ENCODE measurements at places on chromosomes 1 and 21.

DNA sequence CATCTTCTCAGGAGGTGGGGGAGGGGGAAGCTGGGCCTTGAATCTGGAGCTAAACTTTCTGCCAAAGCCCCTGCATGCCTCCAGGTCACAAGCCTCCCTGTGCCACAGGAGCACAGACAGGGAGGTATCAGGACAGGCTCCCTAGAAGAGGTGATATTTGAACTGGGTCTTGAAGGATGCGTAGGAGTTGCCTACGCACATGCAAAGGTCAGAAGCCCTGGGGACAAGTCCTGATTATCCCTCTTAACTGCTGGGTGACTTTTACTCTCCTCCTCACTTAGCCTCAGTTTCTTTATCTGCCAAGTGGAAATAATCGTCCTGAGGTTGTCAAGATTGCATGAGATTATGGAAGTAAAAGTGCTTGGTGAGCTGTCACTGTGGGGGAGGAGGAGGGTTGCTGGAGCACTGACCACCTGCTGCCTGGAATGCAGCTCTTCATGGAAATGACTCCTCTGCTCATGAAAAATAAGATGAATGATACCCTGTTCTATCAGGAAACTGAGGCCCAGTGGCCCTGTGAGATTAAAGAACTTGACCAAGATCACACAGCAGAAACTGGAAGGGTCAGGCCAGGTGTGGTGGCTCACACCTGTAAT, 50.6 kb upstream of the LAPTM5 start:
- DNase-seq, result no peak

DNA sequence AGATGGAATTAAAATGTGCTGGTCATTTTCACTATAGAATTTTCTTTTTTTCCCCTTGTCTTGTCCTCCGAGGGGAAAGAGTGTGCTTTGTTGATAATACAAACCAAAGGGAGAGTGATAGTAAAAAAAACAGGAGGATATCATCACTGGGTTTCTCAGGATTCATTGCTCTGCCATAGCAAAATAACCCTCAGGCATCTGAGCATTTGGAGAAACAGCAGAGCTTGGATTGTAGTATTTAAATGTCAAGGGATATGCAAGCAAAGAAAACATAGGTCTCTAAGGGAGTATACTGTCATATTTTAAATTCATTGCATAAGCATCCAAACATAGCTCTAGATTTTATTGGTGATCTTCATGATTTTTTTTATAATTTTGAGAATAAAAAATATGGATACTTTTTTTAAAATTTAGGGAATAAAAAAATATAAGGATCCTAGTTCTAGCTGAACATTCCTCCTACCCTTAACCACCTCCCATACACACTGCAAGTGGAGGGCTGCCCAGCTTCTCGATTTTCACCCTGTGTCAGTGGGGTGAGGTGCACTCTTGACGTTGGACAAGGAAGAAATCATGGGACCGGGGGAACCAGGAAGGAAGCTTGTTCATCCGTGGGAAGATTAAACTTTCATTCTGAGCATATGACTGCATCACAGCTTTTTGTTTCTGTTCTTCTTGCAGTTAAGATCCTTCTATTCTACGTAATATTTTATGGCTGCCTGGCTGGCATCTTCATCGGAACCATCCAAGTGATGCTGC, 4.4 kb downstream of the ATP1B1 start:
- DNase-seq, result no peak

DNA sequence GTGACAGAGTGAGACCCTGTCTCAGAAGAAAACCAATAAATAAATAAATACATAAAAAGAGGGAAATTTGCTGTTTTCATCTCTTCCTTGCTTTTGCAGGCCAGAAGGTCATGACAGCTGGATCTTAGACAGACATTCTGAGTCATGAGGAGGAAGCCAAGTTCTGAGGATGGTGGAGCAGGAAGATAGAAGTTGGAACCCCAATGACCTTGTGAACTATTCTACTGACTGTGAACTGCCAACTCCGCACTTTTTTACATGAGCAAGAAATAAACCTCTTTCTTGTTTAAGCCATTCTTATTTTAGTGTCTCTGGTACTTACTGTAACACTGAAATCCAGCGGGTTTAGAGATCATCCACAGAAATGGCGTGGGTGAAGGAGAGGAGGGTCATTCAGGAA, 8.5 kb downstream of the CD84 start:
- DNase-seq, result no peak

- peak; percentile 27 for DNase-seq
These were observed 254.9 kb downstream of the RHOU start for GRCh38 chr1:228989992-228990827.

DNA sequence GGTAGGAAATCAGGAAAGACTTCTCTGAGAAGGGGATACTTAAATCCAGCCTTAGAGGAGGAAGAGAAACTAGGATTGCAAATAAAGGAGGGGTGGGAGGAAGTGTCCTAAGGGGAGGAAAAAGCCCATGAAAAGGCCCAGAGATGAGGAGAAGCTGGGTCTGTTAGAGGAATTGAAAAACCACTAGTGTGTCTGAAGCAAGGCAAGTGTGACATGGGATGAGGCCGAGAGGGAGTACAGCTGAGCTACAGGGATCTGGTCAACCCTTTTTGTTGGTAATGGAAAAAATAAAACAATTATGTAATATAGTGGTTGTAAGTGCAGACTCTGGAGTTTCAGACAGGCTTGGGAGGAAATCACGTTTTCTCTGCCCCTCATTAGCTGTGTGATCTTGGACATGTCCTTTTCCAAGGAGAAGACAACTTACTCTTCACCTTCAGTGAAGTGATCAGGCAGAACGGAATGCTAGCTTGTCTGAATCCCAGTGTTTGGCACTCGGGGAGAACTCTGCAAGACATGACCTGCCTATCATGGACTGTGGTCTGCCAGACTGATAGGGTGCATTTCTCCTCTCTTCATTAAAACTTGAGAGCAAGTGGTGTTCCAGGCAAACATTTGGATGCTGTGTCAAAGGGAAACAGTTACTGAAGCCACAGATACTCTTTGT, 7.4 kb upstream of the S100A10 start:
- DNase-seq, result no peak

DNA sequence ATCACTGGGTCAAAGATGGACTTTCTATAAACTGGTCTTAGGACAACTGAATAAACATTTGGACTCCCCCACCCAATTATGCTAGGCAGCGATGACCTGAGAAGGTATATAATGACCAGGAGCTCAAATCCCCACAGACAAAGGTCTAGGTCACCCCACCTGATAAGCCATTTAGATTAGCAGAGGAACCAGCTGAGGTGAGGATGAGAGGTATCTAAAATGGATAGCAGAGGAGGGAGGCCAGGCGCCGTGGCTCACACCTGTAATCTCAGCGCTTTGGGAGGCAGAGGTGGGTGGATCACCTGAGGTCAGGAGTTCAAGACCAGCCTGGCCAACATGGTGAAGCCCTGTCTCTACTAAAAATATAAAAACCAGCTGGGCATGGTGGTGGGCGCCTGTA, 33.7 kb downstream of the PABPC4 start:
- DNase-seq, result no peak

DNA sequence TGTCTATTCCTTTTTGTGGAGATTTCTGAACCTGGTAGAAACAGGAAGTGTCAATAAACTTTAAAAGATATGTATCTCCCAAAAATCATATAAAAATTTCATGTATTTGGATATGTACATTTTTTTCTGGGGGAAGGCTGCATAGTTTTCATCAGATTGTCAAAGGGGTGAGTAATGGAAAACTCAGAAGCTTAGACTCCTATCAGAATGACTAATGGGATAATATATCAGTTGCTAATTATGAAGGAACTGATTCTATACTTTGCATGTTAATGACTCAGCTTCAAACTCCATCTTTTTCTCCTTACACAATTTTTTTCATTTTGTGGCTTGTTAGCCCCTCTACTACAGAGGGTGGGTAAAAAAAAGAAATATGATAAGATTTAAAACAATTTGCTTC, 55.9 kb downstream of the GON4L start:
- no peak for DNase-seq

DNA sequence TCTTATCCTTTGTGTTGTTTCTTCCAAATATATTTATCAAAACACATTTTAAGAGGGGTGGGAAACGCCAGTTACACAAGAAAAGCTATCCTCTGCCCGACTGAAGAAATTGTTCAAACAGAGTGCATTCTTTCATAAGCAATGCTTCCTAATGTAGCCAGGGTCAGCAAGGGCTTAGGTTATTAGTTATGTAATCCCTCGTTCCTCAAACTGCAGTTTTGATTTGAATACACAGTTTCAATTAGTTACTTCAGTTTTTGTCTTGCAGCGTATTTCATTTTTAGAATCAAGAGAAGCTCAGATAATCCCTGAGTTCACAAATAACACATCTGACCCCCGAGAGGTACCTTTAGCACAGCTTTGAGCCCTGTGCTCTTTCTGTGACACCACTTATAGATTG, 141.7 kb upstream of the NRIP1 start:
- no peak for DNase-seq

DNA sequence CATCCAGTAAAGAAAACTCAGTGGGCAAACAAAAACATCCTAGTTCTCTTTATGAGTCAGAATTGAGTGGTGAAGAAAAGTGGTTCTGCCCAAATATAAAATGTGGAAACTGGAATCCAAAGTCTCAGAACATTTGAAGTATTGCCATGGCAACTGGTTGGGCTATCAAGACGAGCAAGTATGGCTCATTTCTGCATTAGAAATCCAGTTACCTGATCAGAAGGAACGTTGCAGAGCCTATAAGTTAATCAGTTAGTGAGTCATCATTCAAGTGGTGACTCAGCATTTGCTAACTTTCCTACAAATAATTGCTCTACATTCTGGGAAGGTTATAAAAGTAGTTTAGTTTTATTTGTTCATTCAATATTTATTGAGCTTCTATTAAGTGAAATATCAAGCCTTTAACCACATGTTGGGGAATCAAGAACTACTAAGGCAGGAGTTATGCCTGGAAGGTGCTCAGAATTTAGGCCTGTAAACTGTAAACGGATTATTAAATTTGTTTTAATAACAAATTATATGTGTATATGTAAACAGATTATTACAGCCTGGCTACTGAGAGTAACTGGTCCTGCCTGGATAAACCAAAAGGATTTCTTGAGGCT, 104.3 kb downstream of the PAPPA2 start:
- no peak for DNase-seq

DNA sequence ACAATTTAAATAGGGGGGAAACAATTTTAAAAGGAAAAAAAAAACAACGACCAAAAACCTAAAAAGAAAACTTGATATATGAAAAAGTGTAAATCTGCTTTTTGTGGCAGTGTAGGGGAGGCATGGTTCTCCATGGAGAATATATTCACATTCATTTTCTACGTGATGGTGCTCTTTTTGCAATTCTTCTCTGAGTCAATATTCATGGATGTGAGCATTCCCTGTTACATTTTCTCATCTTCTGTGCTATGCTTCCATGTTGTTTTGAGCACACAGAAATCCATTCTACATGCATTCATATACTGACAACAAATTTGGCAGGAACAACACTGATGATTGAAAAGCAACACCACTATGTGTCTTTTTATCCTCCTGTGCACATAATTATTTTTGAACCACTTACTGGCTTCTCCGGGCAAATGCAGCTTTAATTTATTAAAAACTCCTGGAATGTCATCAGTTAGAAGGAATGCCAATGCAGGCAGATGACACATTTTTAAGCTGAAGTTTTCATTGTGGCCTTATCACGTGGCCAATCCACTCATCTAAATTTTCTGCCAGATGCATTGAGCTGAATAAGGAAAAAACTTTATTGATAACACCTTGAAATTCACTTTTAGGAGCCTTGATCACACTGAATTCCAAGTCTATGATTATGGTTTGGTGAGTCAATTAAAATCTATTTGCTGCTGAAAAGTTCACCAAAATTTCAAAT, 590.6 kb downstream of the NUF2 start:
- no peak for DNase-seq

- DNase-seq, result no peak
These were observed 315.9 kb downstream of the LMX1A start for GRCh38 chr1:165040641-165041040.

DNA sequence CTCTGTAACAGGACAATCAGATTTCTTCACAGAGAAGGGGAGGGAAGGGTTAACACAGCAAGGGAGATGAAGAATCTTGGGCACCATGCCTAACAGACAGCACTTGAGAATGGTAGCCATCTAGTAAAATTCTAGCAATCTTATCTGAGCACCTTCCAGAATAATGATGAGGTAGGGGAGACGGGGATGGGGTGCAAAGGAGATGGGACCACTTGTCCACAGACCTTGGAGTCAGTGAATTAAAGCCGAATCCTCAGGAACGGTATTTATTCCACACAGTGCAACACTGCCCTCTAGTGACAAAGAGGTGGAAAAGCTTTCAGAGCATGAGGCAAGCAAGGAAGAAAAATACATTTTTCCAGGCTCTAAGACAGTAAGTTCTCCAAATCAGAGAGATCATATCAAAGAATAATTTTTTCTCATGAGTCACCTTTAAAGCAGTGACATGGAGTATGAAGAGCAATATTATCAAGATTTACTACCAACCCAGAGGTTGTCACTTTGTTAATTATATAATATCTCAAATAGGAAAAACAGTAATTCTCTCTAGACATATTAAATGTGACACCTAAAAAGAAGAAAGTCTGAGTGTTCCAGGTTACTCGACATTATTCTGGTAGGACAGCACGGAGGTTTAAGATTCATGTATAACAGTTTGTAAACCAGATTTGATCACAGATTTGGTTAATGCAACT, 43.3 kb upstream of the LPAR3 start:
- DNase-seq, result peak; percentile 30
